ENCODE measurements at places on chromosomes 3 and 15.

GRCh38 chr3:177089110-177089509 lies 108.2 kb downstream of the TBL1XR1 start:
- no peak for DNase-seq

DNA sequence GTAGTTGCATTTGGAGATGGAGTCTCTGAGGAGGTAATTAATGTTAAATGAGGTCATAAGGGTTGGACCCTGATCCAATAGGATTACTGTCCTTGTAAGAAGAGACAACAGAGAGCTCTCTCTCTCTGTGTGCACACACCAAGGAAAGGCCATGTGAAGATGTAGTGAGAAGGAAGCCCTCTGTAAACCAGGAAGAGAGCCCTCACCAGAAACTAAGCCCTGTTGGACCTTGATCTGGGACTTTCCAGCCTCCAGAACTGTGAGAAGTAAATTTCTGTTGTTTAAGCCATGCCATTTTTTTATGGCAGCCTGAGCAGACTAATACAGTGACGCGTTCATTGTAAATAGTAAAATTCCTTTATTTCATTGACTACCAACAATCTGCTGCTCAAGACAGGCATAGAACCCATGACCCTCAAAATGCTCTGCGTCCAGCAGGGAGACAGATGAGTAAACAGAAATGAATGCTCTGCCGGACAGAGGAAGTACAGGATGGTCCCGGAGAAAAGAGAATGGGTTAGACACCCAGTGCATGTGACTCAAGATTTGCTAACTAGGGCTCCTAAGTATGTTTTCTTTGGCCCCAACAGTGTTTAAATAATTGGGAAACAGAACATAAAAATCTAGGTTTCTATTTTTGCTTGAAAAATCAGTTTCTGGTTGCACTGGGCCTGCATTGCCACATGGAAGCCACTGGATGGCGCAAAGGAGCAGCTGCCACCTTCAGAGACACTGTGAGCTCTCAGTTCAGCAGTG lies 37.9 kb upstream of the TNFAIP8L3 start:
- DNase-seq: no peak

- DNase-seq: no peak
Measured at GRCh38 chr15:43552256-43552655, 34.8 kb downstream of the MAP1A start.

DNA sequence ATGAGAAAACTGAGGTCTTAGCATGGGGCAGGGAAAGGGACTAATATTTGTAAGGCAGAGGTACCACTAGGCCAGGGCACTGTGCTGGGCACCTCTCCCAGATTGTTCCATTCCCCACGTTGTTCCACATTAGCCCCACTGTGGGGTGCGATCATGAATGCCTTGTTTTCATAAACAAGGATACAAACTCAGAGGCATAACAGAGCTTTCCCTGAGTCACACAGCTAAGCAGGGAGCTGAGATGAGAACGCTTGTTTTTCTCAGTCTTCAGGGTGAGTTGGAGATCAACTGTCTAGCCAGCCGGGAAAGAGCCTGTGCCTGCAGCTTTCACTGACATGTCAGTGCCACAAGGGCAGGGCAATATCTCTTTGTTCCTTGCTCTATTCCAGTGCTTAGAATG lies 47.9 kb upstream of the ITGA11 start:
- DNase-seq: no peak

DNA sequence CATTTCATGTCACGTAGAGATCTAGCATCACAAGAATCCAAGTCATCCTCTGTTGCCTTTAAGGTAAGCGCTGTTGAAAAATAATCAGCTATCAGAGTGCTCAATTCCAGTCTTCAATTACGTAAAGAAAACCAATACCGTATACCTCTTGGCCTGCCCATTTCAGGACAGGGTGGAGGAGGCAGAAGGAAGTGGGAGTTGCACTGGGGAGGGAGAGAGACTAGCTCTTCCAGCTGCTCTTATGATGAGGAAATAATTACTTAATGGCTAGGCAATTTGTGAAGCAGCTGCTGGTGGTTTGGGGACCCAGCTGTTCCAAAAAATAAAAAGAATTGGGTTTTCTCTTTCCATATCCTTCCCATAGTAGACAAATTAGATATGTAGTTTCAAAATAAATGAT lies 365.8 kb upstream of the MCTP2 start:
- DNase-seq: no peak

GRCh38 chr15:92492551-92493115 lies 99.0 kb downstream of the ST8SIA2 start:
- no peak for DNase-seq

Measured in activated CD8-positive, alpha-beta memory T cell treated with anti-CD3 and anti-CD28 coated beads for 4 hours (primary cell).